ENCODE measurements at places on chromosomes 3 and 15.

DNA sequence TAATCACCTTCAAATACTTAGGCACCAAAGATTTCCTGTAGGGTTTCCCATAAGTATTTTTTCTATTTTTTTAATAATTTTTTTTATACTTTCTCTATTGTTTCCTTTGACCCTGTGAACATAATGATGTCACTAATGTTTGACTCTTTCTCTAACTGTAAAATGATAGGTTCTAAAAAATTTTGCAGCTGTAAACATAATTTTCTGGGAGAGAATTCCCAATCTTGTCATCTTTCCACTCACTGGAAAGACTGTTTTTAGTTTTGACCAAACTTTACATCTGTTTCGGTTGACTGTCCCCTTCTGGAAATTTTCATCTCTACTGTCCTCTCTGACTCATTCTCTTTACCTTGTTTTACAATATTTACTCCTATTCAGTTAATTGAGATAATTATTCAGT is 5.5 kb upstream of the EPHA3 start:
- DNase-seq, result no peak

DNA sequence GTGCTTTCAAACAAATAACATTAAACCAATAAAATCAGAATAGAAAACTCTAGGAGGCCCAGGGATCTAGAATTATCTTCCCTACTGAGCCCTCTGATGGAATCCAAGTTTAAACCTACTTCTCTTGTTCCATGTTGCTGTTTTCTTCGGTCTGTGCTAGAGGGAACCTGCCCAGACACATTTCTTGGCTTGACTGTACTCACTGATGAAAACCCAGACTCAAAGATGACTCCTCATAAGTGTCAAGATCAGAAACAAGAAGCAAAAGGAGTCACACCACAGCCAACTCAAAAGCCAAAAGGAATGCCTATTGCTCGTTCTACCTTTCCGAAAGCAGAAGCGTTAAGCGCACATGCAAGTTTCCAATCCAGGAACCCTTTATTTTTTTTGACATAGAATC is 31.6 kb downstream of the SCAP start:
- no peak for DNase-seq

GRCh38 chr3:48440590-48440958 is 517 bp downstream of the TMA7 start:
- no peak for DNase-seq

GRCh38 chr3:18389108-18389733 is 35.9 kb downstream of the SATB1 start:
- peak; percentile 8 for DNase-seq

DNA sequence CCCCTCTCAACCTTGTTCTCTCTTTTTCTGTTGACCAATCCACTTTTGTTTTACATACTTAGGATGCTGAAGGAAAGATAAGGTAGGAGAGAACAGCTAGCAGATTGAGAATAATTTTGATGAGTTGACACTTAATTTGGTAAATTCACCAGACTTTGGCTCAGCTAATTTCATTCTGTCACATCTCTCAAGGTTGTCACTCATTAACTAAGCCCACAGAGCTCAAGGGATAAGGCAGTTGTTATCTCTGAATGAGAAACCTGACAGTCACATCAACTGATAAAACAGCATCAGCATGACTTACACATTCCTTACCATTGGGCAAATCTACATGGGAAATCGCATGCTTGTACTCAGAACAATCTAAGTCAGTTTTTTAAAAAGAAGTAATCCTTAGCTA is 591.4 kb downstream of the NLGN1 start:
- DNase-seq, result no peak

DNA sequence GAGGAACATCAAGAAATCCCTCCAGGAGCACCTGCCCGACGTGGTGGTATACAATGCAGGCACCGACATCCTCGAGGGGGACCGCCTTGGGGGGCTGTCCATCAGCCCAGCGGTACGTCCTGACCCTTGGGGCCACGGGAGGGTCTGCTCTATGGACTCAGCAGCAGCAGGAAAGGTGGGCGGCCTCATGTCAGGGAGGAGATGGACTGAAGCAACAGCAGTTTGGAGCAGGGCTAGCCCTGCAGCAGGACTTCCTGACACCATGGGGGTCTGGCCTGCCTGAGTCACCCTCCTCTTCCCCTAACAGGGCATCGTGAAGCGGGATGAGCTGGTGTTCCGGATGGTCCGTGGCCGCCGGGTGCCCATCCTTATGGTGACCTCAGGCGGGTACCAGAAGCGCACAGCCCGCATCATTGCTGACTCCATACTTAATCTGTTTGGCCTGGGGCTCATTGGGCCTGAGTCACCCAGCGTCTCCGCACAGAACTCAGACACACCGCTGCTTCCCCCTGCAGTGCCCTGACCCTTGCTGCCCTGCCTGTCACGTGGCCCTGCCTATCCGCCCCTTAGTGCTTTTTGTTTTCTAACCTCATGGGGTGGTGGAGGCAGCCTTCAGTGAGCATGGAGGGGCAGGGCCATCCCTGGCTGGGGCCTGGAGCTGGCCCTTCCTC is 24.2 kb downstream of the HDAC11 start:
- no peak for DNase-seq

DNA sequence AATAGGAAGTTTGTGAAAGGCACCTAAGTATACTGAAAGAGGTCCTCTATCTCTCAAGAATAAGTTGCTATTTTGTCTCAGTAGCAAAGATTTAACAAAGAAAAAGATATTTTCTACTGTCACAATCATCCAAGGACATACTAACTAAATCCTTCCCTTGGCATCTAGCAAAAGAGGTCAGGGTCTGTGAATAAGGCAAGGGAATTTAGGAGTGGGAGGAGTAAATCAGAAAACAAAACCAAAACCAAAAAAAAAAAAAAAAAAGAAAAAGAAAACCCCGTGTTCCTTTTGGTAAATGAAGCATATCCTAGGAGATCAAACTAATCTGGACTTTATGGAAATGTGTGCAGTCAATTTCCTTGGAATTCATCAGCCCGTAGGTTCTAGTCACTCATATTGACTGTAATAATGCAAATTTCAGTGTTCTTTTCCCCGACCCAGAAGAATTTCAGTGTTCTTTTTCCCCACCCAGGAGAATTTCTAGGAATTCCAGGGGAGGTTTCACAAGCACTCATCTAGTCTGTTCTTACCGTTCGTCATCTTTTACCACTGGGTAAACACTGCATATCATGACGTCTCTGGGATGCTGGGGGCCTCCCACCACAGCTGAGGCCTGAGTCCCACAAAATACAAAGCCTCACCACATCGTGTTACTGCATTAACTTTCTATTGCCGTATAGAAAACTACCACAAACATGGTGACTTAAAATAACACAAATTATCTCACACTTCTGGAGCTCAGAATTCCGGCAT is 113.8 kb upstream of the CCDC54 start:
- DNase-seq, result no peak

GRCh38 chr15:28899061-28899738 is 13.4 kb downstream of the APBA2 start:
- DNase-seq, result no peak

GRCh38 chr3:111762537-111762936 is 96.5 kb upstream of the PHLDB2 start:
- DNase-seq, result peak; percentile 64

DNA sequence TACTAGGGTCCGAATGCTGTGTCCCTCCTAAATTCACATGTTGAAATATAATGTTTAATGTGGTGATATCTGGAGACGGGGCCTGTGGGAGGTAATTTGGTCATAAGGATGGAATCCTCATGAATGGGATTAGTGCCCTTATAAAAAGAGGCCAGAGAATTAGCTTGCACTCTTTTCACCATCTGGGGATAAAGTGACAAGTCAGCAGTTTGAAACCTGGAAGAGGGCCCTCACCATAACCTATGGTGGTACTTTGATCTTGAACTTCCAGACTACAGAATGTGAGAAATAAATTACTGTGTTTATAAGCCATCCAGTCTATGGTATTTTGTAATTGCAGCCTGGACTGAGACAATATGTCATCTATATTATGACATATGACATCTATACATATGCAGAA is 132.1 kb downstream of the ISL2 start:
- DNase-seq, result no peak

- peak; percentile 44 for DNase-seq
Measured at GRCh38 chr3:184234224-184234623, 4.8 kb downstream of the VWA5B2 start.

GRCh38 chr15:31465083-31465955 is 138.7 kb downstream of the KLF13 start:
- DNase-seq, result no peak

GRCh38 chr15:63172376-63172775 is 15.1 kb upstream of the RPS27L start:
- DNase-seq, result no peak

DNA sequence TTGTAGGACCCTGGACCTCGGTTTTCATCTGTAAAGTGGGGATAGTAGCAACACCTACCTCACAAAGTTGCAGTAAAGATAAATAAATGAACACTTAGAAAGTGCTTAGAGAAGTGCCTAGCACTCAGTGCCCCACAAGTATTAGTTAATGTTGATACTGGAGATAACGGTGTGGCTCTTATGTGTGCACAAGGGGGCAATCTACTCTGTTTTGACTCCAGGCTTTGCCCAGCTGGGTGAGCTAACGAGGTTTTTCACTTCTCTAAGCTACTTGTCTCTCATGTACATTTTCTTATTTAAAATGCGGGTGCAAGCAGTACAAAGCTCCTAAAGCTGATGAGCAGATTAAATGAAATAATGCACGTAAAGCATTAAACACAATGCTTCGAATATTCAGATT is 193.5 kb upstream of the ICE2 start:
- DNase-seq, result no peak

GRCh38 chr3:137071104-137071503 is 113.3 kb downstream of the IL20RB start:
- DNase-seq, result no peak

DNA sequence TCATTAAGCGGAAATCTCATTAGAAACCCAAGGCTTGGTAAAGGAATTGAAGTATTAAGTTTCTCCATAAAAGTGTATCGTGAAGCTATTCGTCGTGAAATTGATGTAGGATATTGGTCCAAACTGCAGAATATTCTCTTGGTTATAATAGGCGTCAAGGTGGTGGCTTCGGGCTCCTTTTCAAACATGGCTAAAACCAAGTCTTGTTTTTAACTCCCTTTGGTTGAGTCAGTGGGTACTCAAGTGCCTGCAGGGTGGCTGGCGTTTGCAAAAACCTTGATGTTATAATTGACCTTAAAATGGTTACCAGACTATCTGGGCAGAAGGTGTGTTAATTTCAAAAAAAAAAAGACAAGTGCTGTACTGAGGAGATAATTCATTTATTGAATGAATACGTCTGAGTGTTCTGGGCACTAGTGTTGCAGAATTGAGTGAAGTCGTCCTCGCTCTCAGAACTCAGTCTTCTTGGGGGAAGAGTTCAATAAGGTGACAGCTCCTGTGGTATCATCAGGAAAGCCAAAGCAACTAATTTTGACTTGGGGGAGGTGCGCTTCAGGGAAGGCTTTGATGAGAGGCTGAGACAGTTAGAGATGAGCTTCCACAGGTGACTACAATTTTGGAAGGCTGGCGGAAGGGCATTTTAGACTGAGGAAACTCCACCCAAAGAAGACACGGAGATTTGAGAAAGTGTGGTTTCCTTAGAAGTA is 1.5 kb downstream of the UBE2Q2 start:
- DNase-seq, result no peak

GRCh38 chr3:97823046-97824004 is 1.5 kb downstream of the CRYBG3 start:
- DNase-seq, result no peak

DNA sequence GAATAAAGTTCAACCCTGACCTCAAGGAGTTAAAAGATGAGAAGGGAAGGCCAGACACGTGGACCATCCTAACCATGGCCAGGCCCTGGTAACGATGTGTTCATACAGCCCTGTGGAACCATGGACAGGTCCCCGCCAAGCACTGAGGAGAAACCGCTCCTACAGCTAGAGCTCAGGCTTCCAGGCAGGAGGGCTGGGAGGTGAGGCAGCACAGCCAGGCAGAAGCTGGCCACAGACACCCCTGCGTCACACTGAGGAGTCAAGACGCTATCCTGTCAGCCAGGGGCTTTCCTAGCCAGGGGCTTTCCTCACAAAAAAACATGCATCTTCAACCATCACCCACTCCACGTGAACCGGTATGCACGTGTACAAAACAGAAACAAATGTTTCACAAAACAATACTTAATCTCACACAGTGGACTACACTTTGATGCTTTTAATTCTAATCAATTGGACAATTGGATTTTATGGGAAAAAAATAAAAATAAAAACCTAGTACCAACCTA is 73.2 kb downstream of the TBC1D2B start:
- no peak for DNase-seq

- no peak for DNase-seq
Measured at GRCh38 chr3:183027276-183027675, 46.9 kb upstream of the DCUN1D1 start.

DNA sequence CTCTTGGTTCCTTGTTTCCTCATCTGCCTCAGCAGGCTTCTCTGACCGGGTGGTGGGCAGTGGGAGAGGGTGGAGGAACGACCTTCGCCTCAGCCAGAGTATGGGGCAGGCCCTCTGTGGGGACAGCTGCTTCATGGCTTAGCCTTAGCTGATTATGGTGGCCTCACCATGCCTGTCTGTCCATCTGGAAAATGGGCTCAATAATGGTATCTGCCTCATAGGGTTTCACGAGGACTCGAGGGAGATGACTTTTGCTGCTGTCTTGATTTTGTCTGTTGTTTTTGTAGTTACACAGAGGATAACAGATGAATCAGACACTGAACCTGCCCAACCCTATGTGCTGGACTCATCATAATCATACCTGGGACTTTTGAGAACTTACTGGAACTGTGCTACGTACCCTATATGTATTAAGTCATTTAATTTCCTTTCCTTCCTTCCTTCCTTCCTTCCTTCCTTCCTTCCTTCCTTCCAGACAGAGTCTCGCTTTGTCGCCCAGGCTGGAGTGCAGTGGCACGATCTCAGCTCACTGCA is 46.5 kb downstream of the CDC25A start:
- no peak for DNase-seq

GRCh38 chr3:156413293-156413892 is 141.5 kb downstream of the SSR3 start:
- DNase-seq, result no peak

DNA sequence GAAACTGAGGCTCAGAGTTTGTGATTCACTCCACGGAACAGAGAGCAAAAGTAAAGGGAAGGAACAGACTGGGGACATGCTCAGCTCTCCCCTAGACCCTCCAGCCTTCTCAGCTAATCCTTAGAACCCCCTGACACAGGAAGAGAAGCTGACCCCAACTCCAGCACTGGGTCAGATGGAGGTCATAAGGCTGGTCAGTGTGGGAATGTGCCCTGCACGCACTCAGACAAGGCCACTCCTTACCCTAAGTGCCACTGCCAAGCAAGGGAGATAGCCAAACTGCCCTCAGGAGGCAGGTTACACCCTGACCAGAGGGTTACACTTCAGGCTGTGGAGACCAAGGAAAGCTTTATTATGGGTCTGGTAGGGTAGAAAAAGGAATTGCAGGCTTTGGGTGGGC is 1.2 kb downstream of the RPL29 start:
- no peak for DNase-seq

DNA sequence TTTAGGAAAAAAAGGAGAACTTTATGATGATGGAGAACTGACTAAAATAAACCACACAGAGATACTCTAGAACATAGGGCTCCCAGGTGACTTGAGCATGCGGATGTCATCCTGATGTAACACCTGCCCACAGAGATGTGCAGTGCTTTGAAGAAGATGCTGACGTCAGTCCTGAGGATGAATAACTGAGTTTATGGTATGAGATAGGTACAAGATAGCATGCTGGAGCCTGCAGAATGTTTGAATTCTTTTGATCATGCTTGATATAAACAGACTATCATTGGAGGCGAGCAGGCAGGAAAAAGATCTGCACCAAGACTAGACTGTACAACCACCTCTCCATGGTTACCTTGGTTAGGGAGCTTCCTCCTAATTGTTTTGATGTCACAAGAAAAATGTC is 12.4 kb downstream of the CCR4 start:
- no peak for DNase-seq

GRCh38 chr3:133746712-133747066 is 496 bp downstream of the TF start:
- DNase-seq, result no peak

All from fibroblast of skin of right quadriceps (primary cell).